Cortex of kidney (tissue), 1 donor: ENCODE measurements at places on chromosomes 2 and 18.

GRCh38 chr2:203279288-203279687, 40.5 kb downstream of the CYP20A1 start:
- no peak for DNase-seq

DNA sequence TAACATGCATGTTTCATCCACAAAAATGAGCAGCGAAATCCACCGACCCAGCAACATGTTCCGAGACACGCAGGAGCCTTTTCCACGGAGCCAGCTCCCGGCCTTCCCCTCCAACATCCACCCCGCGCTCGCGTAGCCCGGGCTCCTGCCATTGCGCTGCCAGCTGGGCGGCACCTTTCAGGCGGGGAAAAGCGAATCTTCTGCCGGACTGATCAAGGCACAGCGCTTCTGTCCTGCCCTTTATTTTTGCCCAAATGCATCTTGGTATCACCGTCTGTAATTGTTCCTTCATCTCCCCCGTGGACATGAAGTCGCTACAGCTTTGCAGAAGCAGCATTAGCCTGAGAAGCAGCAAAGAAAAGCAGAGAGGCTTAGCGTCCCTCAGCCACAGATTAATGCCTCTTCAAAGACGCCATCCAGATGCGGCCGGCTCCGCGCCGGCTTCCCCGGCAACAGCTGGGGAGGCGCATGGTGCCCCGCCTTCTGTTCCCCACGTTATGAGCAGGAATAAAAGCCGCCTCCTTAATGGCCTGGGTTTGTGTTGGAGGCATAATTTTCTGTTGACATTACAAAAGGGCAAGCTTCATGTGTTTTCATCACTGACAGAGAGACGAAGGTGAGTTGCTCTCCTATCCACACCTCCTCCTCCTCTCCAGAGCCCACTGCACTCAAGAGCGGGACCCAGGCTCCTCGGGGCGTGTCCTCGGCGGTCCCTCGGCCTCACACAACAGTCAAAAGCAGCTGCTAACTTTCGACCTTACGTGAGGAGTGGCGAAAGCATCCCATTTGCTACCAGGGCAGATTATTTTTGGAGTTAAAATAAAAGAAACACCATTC, 122.1 kb upstream of the SALL3 start:
- DNase-seq: no peak

- DNase-seq: no peak
Observed at GRCh38 chr2:58130238-58130637, 83.6 kb downstream of the VRK2 start.

GRCh38 chr2:6764968-6765723, 100.6 kb downstream of the CMPK2 start:
- DNase-seq: no peak

- DNase-seq: no peak
Observed at GRCh38 chr2:88018909-88019308, 2.6 kb upstream of the RNU2-63P start.

GRCh38 chr2:232586943-232587505, 36.5 kb downstream of the EIF4E2 start:
- DNase-seq: no peak
